ENCODE measurements at places on chromosomes 4 and X.

DNA sequence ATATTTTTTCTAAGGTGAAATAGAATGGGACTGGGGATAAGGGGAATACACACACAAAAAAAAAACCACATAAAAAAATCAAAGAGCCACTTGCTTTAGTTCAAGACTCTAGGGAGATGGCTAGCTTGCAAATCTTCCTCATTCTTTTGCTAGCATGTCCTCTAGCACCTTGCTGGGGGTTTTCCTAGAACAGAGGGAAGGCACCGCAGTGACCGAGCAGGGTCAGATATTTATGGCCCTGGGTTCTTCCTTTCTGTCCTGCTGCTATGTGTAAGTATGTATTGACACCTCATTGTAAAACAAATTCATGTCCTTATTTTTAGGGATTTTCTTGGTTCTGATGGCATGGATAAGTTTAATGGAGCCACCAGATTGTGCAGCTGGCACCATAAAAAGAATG lies 81.2 kb downstream of the SHISA3 start:
- DNase-seq: no peak

- no peak for DNase-seq
Measured at GRCh38 chr4:13599159-13599558, 28.4 kb downstream of the BOD1L1 start.

DNA sequence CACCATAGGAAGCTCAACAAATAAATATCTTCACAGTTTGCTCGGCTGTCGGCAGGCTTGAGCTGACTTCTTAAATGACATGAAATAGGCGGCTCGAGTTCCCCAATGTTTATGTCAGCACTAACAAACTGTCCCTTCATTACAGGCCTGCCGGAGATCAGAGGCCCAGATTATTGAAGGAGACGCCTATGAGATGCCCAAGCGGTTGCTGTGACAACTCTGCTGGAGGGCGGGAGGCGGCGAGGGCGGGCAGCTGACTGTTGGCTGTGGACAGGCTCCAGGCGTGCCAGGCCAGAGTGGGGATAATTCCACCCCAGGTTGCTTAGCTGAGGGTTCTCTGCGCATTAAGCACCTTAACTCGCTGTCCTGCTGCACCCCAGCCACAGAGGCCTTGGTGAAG lies 39.2 kb upstream of the MSX1 start:
- no peak for DNase-seq

DNA sequence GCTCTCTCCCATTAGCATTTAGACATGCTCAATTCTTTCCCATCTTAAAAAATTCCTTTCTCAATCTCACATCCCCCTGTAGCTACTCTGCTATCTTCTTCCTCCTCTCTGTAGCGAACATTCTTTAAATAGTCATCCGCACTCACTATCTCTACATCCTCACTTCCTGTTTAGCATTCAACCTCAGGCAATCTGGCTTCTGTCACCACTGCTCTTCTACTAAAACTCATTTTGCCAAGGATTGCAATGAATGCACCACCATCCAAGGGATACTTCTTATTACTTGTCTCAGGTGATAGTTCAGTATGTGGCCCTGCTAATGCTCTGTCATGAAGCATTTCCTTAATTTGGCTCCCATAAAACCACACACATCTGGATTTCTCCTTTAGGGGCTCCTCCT lies 10.9 kb upstream of the TET2 start:
- DNase-seq: no peak

GRCh38 chrX:78429172-78429571 lies 101.8 kb upstream of the CYSLTR1 start:
- no peak for DNase-seq

GRCh38 chr4:7500404-7500803 lies 65.7 kb upstream of the PSAPL1 start:
- no peak for DNase-seq

DNA sequence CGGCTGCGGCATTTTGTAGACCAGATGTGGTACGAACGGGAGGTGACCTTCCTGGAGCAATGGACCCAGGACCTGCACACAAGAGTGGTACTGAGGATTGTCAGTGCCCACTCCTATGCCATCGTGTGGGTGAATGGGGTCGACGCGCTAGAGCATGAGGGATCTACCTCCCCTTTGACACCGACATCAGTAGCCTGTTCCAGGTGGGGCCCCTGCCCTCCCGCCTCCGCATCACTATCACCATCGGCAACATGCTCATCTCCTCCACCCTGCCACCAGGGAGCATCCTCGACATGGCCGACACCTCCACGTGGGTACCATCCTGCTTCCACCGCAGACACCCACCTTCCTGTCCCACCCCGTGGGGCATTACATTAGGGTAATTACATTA lies 46.2 kb downstream of the SMARCA5 start:
- no peak for DNase-seq

- DNase-seq: no peak
Measured at GRCh38 chrX:71632923-71633657, 14.8 kb upstream of the CXCR3 start.

DNA sequence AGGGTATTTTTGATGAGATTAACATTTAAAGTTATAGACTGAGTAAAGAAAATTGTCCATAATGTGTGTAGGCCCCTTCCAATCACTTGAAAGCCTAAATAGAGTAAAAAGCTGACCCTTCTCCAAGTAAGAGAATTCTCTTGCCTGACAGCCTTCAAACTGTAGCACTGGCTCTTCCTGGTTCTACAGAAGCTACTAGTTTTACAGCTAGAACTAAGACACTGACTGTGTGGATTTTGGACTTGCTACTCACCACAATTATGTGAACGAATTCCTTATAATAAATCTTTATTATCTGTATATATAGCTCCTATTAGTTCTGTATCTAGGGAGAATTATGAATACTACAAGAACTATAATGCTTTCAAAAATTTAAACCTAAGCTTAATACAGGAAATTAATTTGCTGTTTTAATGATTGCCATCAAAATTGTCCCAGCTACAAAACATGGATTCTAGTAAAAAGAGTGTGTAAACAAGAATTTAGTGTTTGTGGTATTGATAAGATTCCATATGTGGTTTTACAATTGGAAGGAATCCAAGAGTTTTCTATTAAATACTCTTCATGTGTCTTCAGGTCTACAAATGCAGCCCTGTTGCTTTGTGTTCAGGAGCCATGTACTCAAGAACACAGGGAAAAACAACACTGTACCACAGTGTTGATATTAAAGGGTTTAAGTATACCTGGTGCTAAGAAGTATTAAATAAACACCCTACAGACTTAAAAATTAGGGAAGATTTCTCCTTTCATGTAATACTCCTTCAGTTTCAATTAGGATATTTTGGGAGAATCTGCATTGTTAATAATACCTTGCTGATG lies 366.5 kb downstream of the CXXC4 start:
- DNase-seq: no peak

DNA sequence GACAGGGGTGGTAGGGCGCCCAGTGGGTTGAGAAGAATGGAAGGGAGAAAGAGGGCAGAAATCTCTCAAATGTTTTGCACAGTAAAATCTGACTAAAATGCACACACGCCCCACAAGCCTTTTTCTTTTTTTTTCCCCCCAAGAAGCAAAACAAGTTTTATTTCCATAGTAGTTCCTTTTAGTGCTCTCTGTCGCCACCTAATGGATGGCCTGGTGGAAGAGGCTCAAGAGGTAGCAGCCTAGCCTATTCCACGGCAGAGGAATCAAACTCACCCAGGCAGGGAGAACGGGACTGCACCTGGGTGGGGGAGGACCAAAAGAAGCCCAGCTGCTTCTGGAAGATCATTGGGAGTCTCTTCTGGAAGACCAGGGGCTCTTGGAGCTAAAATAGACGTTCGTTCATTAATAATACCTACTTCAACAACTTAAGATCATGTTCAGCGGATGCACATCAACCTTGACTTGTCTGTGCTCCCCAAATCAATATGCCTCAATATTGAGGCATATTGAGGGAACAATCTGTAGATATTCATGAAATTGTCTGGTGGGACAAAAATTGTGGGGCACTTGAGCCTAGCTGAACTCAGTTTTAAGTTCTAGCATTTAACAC lies 31.6 kb upstream of the IRAK1 start:
- DNase-seq: peak; percentile 67

DNA sequence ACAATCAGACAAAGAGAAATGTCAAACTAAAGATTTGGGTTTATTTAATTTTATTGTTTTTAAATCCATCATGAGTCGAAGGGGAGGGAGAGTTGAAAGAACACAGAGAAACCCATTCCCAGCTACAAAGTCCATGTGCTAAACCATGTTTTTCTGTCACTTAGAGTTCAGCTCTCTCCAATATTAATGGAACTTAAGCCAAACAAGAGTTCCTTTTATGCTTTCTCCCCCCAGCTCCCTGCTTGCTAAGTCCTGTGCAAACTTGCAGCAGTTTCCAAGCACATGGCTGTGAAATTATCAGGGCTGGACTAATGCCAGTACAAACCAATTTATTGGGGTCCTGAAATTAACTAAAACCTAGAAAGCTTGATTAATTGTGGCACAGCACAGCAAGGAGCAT lies 9.7 kb upstream of the CHRDL1 start:
- no peak for DNase-seq

DNA sequence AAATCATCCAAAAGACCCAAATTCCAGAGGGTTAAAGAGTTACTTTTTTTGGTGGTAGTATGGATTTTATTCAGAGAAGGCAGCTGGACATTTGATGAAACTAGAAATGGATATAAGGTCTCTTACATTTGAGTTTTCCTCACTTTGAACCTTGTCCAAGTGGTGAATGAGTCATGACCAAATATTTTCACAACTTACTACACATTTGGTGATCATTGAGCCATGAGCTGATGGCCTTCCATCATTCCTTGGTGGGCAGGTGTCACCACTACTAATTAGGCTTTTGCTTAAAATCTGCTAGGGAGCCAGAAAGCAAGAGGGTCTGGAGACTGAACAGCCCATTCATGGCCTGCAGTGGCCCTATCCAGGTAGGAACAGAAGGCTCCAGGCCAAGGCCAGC lies 620.2 kb upstream of the INTU start:
- no peak for DNase-seq

DNA sequence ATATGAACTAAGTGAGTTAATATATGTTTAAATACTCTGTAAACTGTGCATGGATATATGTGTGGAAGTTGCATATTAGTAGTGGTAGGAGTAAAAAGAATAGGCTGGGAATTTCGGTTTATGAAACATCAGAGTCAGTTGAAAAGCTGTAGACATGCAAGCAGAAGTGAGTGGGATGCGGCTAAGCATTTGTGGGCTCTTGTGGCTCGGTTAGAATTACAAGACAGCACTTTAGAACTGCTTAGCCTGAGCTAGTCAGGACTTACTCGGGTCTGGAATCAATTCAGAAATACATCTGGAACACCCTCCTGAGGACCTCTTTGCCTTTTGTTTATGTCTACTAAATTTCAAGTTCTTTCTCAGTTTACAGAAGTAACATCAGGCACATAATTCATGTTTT lies 93.6 kb downstream of the AFF2 start:
- no peak for DNase-seq

DNA sequence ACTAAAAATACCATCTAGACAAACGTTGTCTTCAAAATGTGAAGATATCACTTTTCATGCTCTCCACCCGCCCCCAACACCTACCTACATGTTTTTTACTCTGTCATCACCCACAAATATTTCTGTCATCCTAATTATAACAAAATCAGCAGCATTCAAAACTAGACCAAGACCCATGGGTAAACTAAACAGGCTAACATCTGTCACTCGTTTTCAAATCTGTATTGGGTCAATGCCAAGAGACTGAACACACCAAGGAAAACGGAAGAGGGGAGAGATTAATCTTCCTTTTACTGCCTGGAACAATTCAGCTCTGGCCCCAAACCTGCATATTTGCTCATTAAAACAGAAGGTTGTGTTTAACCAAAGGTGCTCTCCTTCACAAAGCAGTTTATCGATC lies 17.5 kb downstream of the FAM184B start:
- no peak for DNase-seq

- no peak for DNase-seq
Measured at GRCh38 chrX:118574666-118575065, 79.1 kb downstream of the DOCK11 start.

DNA sequence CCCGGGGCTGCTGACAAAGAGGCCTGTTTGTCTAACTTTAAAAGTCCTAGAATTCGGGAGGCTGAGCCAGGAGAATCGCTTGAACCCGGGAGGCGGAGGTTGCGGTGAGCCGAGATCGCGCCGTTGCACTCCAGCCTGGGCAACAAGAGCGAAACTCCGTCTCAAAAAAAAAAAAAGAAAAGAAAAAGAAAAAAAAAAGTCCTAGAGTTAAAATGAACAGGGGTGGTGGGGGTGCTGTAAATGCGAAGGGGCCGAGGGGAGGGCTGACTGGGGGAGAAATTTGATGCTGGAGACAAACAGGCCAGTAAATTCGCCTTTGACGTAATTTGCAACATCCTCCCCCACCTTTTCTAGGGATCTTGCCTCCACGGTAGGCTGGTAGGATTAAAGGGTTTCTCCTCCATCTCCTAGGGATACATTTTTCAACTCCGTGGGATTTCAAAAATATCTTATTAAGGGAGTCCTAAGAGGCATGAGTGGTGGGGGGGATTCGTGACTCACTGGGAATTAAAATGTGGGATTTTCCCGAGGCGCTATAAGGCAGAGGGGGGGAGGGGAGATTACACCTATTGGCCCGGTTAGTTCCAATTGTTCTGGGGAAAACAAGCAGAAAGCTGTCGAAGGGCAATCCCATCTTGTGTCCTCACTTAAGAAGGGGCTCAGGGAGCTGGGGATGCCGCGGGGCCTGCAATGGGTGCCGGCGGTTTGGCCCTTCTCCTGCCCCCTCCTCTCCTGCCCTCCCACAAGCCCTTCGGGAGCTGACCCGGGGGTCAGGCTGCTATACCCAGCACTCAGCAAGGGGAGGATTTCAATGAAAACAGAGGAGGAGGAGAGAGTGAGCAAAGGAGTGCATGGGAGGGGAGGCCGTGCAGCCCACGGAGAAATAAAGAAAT lies 3.0 kb upstream of the BCOR start:
- no peak for DNase-seq

DNA sequence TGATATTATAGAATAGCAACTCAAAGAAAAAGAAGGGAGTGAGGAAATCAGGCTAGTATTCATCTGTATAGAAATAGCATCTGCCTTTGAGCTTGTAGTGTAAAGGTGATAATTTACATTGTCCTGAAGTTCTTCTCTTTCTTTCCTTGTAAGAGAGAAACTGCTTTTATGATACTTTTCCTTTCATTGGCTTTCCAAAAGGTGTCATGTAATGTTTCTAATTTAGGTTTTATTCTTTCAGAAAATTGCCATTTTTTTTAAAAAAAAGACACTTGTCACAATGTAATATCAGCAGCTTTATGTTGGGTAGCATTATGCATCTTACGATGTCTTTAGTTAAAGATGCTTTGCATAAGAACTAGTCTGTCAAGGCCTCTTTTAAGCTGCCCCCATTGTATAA lies 1153.8 kb upstream of the PCDH7 start:
- no peak for DNase-seq

- DNase-seq: no peak
Measured at GRCh38 chr4:10098780-10099160, 17.8 kb downstream of the WDR1 start.

GRCh38 chr4:9947168-9948062 lies 73.9 kb downstream of the SLC2A9 start:
- no peak for DNase-seq

Data from lung microvascular endothelial cell (primary cell).